Osteoblast (primary cell): ENCODE measurements at places on chromosomes 4 and X. TPM values are rescaled to one million over a fixed set of nuclear protein-coding genes. Genes with fewer than 3 reads are reported as not detected.

Gene GLRB
- 27.1 and 32.4 TPM in 2 replicates for total RNA-seq

Gene RNF128
- total RNA-seq = 0.59 and 0.72 TPM in 2 replicates

Gene DGAT2L6
- not detected in 2 replicates for total RNA-seq

Gene CSAG3
- total RNA-seq = not detected in 2 replicates

Gene FSTL5
- not detected in 2 replicates for total RNA-seq

GRCh38 chr4:1462009-1462767, 55.9 kb upstream of the NKX1-1 start:
- H3K27me3 ChIP-seq = peaks cover 34% of the 10 kb centered on the region
- DNase-seq = peak; percentile 76

DNA sequence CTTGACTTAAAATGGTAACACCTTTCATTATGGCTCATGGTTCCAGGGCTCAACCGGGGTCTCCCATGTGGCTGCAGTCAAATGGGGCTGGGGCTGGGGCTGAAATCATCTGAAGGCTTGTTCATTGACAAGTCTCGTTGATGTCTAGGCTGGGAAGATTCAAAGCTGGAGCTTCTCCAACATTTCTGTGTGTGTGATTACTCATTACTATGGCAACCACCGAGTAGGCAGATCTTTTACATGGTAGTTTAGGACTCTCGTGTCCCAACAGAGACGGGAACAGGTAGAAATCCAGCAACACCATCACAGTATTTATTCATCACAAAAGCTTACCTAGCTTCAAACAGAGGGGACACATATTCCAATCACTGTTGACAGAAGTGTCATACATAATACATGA, 7.8 kb downstream of the YTHDC1 start:
- DNase-seq = no peak
- H3K27me3 ChIP-seq = no peaks in the 10 kb centered on the region
- peak overlapping the region; percentile 35 for H3K27ac ChIP-seq

- H3K27me3 ChIP-seq = no peaks in the 10 kb centered on the region
- peaks cover 12% of the 10 kb centered on the region for H3K4me1 ChIP-seq
- peak overlapping the region; percentile 9 for H3K27ac ChIP-seq
- no peak overlapping the region for H3K4me3 ChIP-seq
Measured at GRCh38 chrX:110026099-110026844, 23.4 kb downstream of the TMEM164 start.

DNA sequence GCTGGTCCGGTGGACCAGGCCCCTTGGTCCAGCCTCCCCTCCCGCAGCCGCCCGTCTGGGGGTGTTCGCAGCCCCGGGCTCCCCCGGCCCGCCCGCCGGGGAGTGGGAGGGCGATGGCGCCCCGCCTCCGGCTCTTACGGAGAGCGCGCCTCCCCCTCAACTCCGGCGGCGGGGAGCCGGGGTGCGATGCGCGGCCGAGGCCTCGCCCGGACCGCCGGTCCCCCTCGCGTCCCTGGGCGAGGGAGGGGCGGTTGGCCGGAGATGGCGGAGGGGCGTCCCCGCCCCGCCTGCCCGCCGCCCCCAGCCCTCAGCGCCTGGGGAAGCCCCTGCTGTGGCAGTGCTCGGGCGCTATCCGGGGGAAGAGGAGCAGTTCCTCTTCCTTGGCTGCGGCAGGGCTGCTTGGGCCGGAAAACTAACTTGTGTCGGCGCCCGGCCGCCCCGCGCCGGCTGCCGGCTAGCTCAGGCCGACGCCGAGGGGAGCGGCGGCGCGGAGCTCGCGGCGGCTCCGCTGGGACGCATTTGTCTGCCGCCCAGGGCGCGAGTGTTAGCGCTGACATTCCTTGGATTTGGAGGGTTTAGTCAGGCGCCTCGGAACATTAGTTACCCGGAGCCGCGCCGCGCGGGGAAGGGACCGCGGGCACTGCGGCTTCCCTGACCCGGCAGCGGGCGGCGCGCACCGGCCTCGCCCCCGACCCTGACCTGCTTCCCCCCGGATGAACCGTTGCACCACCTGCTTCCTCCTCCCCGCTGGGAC, 994 bp downstream of the GALNT7 start:
- H3K4me1 ChIP-seq = peaks cover 18% of the 10 kb centered on the region
- H3K36me3 ChIP-seq = no peaks in the 10 kb centered on the region
- no peaks in the 10 kb centered on the region for H3K27me3 ChIP-seq
- peak overlapping the region; percentile 57 for H3K27ac ChIP-seq
- DNase-seq = peak; percentile 97
- H3K4me3 ChIP-seq = peak overlapping the region; percentile 82

DNA sequence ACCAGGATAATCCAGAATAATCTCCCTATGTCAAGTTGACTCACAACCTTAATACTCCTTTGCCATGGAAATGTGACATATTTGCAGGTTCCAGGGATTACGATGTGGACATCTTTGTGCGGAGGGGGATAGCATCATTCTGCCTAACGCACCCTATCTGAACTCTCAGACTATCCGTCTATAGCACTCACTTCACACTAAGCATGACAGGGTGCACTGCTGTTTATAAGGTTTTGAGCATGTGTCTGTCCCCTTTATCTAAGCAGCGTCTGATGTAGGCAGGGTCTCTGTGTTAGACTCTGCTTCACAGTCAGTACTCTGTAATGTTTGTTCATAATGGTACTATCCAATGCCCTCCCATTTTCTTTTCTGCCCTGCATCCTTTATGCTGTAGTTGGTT, 43.4 kb upstream of the PRSS48 start:
- no peaks in the 10 kb centered on the region for H3K27me3 ChIP-seq
- no peak overlapping the region for H3K27ac ChIP-seq
- no peak overlapping the region for H3K4me3 ChIP-seq
- no peaks in the 10 kb centered on the region for H3K4me1 ChIP-seq
- H3K36me3 ChIP-seq = no peaks in the 10 kb centered on the region

GRCh38 chrX:34585561-34585960, 71.5 kb downstream of the TMEM47 start:
- no peaks in the 10 kb centered on the region for H3K4me1 ChIP-seq
- no peaks in the 10 kb centered on the region for H3K27me3 ChIP-seq
- no peak overlapping the region for H3K4me3 ChIP-seq
- no peak overlapping the region for H3K27ac ChIP-seq
- H3K36me3 ChIP-seq = no peaks in the 10 kb centered on the region
- DNase-seq = no peak

GRCh38 chr4:1293991-1294390, 4.3 kb downstream of the MAEA start:
- H3K4me3 ChIP-seq = no peak overlapping the region
- H3K27ac ChIP-seq = peak overlapping the region; percentile 92
- H3K27me3 ChIP-seq = no peaks in the 10 kb centered on the region
- peaks cover 29% of the 10 kb centered on the region for H3K4me1 ChIP-seq

DNA sequence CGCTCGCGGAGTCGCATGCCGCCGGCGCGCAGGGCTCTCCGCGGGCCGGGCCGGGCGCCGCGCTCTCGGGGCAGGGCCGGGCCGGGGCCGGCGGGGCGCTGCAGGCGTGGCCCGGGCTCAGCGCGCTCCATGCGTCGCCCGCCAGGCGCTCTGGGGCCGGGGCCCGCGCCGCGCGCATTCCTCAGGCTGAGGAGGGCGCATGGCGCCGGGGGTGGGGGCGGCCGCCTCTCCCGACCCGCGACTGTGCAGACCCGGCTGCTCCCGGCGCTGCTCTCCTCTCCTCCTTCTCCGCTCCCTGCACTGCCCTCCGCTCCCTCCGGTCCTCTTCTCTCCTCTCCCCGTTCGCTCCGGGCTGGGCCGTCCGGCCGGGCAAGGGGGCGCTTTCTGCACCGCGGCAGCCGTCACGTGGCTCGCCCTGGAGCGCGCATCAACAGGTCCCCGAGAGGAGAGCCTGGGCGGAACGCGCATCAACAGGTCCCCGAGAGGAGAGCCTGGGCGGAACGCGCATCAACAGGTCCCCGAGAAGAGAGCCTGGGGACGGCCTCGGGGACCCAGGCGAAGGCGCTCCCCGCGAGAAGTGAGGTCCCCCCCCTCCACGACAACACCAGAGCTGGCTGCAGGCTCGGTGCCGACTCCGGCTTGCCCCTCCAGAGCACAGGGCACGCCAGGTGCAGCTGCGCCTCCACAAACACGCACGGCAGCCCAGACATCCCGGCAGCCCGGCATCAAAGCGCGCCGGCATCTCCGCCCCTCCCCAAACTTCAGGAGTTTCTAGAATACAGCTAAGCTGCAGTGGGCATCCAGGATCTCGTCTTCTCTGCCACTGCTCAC, 12.9 kb downstream of the PPP2R3B start:
- no peak overlapping the region for H3K27ac ChIP-seq
- H3K27me3 ChIP-seq = peaks cover 35% of the 10 kb centered on the region
- H3K4me1 ChIP-seq = peaks cover 9% of the 10 kb centered on the region
- peak; percentile 90 for DNase-seq

- H3K4me3 ChIP-seq = no peak overlapping the region
- H3K4me1 ChIP-seq = peaks cover 5% of the 10 kb centered on the region
- DNase-seq = no peak
- H3K27me3 ChIP-seq = no peaks in the 10 kb centered on the region
- no peak overlapping the region for H3K27ac ChIP-seq
- H3K36me3 ChIP-seq = no peaks in the 10 kb centered on the region
Measured at GRCh38 chr4:153266988-153267387, 62.7 kb downstream of the TRIM2 start.

GRCh38 chr4:78432896-78433295, 118.7 kb upstream of the ANXA3 start:
- no peak overlapping the region for H3K27ac ChIP-seq
- H3K36me3 ChIP-seq = no peaks in the 10 kb centered on the region
- no peaks in the 10 kb centered on the region for H3K4me1 ChIP-seq
- DNase-seq = no peak
- H3K4me3 ChIP-seq = no peak overlapping the region
- no peaks in the 10 kb centered on the region for H3K27me3 ChIP-seq
